HFF-Myc (cell line): ENCODE measurements at places on chromosomes 4 and X.

DNA sequence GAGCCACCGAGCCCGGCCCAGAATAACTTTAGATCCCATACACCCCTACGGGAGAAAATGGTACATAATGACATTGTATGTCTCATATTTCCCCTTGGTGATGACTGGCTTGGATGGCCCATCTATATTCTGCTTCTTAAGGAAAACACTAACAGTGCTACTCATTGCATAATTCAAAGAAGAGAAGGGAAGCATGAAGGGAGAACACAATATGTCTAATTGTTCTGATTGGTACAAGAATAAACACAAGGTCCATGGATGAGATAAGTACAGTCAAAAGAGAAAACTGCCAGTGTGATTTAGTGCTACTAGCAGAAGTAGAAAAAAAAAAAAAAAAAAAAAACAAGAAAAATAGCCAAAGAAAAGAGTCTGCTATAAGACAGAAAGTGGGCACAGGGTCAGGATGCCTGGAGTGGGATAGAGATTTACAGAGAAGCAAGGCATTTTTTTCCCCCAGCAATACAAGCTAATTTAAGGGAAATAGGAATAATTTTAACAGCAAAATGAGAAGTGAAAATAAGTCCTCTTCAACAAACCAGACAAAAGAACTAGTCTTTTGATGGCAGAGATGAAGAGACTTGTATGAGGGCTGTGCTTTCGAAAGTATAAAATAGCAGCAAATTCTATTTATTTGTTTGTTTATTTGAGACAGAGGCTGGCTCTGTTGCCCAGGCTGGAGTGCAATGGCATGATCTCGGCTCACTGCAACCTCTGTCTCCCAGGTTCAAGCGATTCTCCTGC, 96.5 kb upstream of the MAP3K15 start:
- DNase-seq, result no peak

DNA sequence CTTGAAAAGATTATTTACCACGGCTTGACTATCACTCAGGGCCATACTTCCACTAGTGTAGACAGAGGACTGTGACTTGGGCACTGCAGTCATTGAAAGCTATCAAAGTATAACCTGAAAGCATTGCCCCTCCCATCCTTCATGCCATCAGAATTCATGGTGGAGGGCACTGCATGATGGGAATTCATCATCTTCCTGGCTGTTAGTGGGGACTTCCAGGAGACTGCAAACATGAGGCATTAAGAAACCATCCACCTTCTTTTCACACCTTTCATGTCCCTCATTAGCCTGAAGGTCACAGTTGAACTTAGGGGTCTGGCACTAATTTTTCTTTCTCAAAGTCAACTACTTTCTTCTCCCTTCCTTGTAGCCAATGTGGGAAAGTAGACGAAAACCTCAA, 25.8 kb downstream of the VSIG4 start:
- no peak for DNase-seq

DNA sequence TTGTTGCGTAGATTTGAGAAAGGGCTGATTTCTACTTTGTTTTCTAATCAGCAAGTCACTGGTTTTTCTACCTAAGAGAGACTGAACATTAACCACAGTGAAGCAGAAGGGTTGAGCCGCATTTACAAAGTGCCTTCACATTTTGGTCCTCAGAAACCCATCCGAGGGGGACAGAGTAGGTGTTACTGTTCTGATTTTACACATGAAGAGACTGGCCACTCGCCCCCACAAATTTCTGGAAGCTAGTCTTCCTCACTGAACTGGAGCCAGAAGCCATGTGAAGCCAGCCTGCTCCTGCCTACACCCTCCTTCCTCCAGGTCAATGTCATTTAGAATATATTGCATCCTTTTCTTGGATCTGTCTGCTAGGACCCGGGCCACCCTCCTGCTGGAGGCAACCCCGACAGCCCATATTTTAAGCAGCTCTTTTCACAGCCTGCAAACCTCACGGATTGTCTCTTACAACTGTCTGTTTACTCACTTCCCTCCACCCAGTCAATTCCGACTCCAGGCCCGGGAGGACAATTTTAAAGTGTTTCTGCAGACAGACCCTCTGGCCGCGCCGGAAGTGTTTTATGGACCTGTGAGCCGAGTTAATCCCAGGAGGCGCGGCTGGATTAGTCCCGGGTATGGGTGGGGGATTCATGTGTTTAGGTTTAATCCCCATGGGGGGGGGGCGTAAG, 73.2 kb upstream of the BCOR start:
- DNase-seq, result no peak

DNA sequence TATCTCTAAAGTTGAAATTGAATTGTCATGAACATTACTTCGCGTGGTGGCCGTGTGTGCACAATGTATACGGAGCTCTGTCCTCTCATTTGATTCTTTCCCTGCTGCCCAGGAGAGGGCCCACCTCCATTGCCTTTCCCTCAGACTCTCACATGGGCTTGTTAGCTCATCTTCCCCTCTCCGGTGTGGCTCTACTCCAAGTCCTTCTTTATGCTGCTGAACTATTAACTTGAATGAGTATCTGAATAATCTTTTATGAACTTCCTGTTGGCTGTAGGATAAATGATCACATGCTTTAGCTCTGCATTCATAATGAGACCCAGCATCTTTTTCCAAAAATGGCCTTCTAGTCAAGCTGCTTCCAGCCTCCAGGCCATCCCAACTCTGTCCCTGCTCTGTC, 68.8 kb upstream of the CLNK start:
- DNase-seq, result no peak

GRCh38 chr4:102764901-102765300, 4.1 kb upstream of the MANBA start:
- DNase-seq, result no peak

- peak; percentile 39 for DNase-seq
Measured at GRCh38 chr4:107862658-107863057, 37.9 kb downstream of the SGMS2 start.

GRCh38 chr4:73505567-73505966, 24.0 kb downstream of the AFM start:
- DNase-seq, result no peak

- no peak for DNase-seq
Measured at GRCh38 chrX:105458846-105459245, 238.4 kb upstream of the TEX13A start.

GRCh38 chr4:100907465-100908454, 389.9 kb upstream of the EMCN start:
- DNase-seq, result no peak

DNA sequence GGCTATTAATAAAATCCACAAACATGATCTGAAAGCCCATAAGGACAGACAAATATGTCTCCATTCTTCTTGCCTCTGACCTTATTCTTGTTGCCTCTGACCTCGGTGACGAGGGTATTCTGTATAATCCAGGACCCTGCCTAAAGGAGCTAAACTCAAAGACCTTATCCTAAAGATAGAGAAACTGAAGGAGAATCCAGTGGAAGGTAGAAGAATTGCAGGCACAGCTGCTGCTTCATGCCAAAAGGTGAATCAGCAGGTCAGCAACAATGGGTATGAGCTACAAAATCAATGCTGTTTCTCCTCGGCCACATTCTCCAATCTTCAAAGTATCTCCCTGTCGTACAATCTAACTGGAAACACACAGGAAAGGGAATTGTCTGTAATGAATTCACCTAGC, 71.4 kb downstream of the INTS6L start:
- DNase-seq, result no peak

- no peak for DNase-seq
Measured at GRCh38 chrX:40083120-40083978, 14.4 kb downstream of the BCOR start.

- DNase-seq, result peak; percentile 19
Measured at GRCh38 chr4:110586131-110586850, 36.6 kb downstream of the PITX2 start.

- no peak for DNase-seq
Measured at GRCh38 chr4:187944179-187944578, 51.4 kb upstream of the ZFP42 start.

GRCh38 chr4:6663596-6664393, 23.3 kb downstream of the MRFAP1 start:
- DNase-seq, result no peak

DNA sequence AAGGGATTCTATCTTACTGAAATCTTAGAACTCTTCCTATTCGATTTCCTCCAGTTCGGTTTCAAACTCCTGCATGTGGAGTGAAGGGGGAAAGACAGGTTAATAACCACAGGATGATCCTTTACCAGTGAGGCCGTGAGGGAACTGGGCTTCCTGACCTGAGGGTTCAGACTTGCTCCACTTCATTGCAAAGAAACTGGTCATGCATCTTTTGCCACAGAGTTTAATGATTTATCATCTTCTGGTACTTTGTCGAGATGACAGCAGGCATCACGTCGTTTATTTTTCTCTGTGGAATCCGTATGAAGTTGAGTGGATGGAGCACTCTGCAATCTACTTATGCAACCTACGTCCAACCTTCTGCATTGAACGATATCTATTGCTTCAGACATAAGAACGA, 145.9 kb upstream of the NLGN4X start:
- DNase-seq, result no peak

- DNase-seq, result no peak
Measured at GRCh38 chrX:134502686-134503085, 42.7 kb downstream of the HPRT1 start.

DNA sequence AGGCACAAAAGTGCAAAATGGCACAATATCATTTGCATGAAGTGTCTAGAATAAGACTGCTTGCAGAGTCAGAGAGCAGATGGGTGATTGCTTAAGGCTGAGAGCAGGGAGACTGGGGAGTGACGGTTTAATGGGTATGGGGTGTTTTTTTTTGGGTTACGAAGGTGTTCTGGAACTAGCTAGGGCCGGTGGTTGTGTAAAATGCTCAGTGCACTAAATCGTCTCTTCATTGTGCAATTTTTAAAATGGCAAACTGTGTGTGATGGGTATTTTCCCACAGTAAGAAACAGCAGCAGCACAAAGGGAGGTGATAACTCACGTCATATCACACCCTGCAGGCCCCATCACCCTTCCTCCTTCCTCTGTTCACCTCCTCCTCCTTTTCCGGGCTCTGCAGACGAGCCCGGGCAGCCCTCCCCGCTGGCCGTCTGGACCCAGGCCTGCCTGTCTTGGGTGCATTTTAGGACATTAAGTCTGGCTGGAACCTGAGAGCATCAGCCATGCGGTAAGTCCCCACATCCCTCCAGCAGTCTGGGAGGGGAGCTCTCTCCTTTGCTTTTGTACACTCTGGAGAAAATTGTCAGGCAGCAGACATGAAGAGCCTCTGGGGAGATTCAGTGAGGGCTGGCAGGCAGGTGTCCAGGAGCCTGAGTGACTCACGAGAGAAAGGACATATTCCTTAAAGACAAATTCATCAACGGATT, 42.7 kb downstream of the ASMT start:
- no peak for DNase-seq

GRCh38 chr4:32172761-32173160, 1452.6 kb downstream of the PCDH7 start:
- DNase-seq, result no peak

GRCh38 chr4:183611210-183611830, 47.7 kb downstream of the RWDD4 start:
- DNase-seq, result no peak

DNA sequence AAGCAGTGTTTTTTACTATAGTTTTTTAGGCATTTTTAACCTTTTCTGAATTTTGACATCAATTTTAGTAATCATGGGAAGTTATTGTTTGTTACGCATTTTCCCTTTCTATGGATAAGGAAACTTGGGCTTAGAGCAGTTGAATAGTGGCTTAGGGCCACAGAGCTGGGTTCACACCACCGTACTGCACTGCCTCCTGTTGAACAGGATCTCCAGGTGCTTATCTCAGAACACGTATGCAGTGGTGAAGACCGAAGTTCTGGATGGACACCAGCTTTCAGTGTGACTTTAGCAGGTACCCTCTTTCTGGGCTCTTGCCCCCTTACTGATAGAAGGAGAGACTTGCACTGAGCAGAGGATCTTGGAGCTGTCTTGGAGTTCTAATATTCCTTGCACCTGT, 137.6 kb downstream of the PTTG2 start:
- no peak for DNase-seq

GRCh38 chrX:136086521-136086920, 60.8 kb upstream of the FHL1 start:
- no peak for DNase-seq

- DNase-seq, result no peak
Measured at GRCh38 chr4:54100595-54101189, 729 bp downstream of the GSX2 start.

GRCh38 chrX:94551831-94552230, 877.8 kb downstream of the FAM133A start:
- DNase-seq, result no peak

DNA sequence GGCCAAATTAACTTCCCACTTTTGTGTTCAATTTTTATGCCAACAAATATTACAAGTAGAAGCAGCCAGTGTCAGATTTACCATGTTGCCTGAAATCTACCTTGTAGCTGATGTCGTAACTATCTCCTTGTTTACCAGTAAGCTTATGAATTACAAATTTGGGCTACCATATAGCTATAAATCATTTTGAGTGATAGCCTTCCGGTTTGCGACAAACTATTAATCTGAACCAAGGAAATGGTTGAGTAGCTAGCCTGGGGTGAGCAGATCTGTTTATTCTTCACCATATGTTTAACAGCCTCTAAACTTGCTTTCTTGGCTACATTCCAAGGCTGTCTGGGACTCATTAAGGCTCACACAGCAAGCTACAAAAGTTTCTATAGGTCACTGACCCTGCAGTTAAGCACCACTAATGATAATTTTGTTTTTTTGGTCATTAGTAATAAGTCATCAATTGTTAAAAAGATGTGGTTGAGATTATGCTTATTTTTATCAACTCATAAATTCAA, 218.7 kb upstream of the SPOCK3 start:
- peak; percentile 1 for DNase-seq

DNA sequence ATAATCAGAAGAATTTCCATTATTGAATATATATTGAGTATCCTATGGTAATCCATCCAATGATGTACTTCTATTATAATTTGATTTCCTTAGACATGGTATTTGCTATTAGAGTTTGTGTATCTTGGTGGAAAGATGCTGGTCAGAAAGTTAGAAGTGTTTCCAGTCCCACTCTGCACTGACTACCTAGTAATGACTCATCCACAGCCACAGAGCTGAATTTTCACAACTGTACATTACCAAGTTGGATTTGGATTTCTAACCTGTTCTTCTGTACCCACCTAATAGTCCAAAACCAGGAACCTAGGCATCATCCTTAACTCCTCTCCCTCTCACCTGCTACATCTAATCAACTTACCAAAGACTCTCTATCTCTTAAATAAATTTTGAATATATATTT, 145.4 kb downstream of the REELD1 start:
- DNase-seq, result no peak

DNA sequence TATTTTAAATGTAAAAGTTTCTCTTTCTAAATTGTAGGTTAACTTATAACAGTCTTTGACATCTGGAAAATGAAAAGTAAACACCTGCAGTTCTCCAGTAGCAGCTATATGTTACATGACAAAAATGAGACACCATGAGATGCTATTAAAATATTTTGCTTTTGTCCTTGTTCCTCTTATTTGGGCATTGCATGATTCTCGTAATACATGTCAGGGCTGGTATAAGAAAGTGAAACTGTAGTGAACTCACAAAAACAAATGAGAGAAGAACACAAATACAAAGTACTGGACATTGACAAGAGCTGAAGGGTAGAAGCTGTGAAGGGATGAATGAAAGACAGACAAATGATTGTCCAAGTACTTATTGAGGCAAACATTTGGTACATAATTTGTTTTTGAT, 9.0 kb downstream of the GK2 start:
- DNase-seq, result no peak

- no peak for DNase-seq
Measured at GRCh38 chr4:8696369-8697127, 104.0 kb downstream of the CPZ start.
